ENCODE measurements at places on chromosomes 2 and 18.

GRCh38 chr18:48990481-48991318 is 39.9 kb upstream of the SMAD7 start:
- DNase-seq = peak; percentile 28

- no peak for DNase-seq
Measured at GRCh38 chr2:206958261-206958660, 18.9 kb downstream of the CPO start.

DNA sequence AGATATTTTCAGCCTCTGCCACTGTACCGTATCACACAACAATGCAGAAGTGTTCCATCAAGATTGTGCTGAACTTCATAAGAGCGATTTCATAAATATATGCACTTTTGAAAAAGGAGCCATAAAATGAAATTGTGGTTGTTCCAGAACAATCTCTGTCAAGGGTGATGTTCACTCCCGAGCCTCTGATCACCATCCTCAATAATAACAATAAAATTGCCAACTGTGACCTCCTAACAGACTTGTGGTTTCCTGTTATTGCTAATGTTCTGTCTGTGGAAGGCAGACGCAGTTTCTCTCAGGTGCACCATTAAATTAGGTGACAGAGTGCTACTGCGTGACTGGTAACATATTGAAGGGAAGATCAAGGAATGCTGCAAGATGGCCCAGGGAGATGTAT is 383.7 kb downstream of the SOCS6 start:
- DNase-seq = no peak

DNA sequence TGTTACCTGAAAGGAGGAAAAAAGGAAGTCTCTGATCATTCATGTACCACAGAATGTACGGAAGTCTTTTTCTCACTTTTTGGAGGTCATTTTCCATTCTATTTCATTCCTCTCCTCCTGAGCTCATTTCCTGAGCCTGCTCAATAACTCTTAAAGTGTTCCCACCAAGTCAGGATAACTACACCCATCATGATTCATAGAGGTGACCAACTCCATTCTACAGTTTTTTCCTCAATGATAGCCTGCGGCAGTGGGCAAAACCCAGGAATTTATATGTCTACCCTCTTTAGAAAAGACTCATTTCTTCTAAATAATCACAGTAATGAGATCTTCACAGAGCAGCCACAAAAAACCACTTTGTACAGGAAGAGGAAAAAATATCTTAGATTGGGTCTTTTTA is 372.5 kb downstream of the RBM43 start:
- DNase-seq = no peak

GRCh38 chr2:212549941-212550340 is 11.3 kb upstream of the ERBB4 start:
- no peak for DNase-seq

GRCh38 chr18:41761333-41762018 is 193.6 kb upstream of the PIK3C3 start:
- peak; percentile 39 for DNase-seq

DNA sequence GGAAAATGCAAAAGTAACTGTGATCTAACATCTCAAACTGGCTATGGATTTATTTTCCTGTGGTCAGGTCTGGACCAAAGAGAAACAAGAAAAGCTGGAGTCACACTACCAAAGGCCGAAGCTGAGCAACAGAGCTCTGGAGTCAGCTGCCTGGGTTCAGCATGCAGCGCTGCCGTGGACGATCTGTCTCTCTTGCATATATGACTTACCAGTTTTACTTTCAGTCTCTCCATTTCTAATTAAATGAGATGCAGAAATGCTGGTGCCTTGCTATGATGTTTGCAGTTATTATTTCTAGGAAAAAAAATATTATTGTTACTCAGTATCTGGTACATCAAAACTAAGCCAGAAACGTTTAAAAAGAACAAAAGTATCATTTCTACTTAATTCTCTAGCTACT is 813.2 kb downstream of the RNF144A start:
- DNase-seq = no peak

DNA sequence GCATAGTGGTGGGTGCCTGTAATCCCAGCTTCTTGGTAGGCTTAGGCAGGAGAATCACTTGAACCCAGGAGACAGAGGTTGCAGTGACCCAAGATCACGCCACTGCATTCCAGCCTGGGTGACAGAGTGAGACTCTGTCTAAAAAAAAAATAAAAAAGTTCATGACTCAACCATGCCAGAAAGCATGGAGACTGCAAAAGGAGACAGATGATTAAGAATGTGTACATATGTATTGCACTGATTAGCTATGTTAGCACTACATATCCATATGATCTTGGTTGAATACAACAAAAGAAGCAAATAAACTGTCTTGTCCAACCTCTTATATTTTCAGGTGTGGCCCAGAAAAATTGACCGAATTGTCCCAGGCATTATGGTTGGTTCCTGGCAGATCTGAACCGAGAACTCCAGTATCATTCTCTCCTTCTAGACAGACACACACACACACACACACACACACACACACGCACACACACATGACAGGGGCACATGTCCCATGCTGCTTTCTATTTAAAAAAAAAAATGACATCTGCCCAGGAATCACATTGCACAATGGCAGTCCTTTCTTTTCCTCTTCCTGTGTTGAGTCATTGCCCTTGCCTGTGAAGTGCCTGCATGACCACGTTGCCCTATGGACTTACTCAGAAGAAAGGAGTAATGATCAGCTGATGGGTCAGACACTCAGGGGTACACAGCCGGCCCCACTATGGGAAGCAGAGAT is 65.6 kb downstream of the MYCN start:
- DNase-seq = no peak

- peak; percentile 33 for DNase-seq
Measured at GRCh38 chr2:232876161-232876977, 6.3 kb downstream of the SNORC start.

DNA sequence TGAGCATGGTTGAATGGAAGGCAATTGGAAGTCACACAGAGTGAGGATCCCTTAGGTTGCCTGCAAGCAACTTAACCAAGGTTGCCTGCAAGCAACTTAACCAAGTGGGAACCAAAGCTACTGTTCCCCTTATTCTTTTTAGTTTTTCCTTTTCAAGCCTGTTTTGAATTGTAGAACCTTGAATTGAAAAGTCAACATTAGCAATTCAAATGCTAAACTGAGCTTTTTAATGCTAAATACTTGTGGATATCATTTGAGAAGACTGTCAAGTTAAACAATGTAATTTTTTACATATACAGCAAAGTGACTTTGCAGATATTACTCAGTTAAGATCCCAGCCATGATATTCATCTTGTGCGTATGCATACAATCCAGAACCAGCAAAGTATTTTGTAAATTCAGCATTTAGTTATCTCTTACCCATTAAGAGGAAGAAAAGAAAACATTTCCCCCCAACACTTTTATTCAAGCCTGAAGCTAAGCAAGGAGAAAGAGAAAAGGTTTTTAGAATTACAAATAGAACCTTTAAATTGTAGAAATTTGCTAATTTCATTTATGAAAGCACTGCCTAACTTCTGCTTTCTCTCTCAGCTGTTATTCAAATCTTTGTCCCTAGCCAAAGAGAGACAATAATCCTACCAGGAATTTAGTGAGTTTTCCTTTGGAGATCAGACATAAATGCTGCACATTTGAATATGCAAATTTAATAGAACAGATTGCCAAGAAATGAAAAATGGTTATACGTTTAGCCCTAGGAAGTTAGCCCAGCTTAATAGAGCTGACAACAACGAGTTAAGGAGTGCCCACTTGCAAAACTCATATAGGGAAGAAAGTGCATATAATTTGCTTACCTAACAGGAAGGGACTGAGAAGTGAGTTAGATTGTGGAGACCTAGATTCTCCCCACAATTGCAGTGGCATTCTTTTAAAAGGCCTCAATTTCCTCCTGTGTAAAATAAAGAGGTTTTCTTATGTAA is 643.2 kb upstream of the PIK3C3 start:
- DNase-seq = no peak

GRCh38 chr2:212213191-212213590 is 325.4 kb downstream of the ERBB4 start:
- no peak for DNase-seq

- DNase-seq = no peak
Measured at GRCh38 chr2:197011021-197011417, 84.5 kb upstream of the PGAP1 start.

GRCh38 chr18:43705850-43706249 is 428.6 kb upstream of the SYT4 start:
- DNase-seq = no peak

DNA sequence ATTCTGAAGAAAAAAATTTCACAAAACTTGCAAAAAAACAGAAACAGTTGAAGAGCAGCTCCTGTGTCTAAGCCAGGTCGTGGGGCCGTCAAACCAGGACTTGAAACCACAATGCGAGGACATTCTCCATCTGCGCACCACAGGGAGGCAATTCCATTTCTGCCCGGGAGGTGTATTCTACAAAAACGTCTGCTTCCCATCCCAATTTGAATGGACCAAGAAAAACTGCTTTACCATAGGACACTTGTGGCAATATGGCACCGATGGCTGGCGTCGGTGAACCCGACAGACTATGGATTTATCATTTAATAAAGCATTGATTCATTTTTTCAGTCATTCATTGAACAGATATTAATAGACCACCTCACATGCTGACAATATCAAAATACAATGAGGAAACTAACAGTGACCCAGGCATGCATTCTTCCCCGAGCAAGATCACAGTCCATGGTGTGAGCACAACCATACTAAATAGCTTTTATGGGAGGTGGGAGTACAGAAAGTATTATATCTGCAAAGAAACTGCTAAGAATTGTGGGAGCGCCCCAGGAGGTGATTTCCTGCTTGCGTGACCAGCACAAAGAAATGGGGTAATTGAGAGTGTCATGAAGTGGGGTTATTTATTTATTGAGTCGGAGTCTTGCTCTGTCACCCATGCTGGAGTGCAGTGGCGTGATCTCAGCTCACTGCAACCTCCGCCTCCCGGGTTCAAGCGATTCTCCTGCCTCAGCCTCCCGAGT is 10.5 kb upstream of the ZAP70 start:
- no peak for DNase-seq

GRCh38 chr2:23283653-23284052 is 101.3 kb upstream of the KLHL29 start:
- DNase-seq = peak; percentile 41

DNA sequence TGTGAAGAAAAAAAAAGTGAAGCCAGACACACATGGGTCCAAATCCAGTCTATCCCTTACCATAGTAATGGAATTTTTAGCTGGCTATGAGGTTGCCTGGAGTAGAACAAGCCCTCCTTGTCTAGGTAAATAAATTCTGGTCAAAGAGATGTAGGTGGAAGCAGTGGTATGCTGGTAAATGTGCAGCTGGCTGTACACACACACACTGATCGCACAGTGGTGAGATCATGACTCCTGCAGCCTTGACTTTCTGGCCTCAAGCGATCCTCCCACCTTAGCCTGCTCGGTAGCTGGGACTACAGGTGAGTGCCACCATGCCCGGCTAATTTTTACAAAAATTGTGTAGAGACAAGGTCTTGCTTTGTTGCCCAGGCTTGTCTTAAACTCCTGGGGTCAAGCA is 90.5 kb upstream of the FBXO11 start:
- DNase-seq = no peak

- DNase-seq = peak; percentile 36
Measured at GRCh38 chr18:32893915-32894314, 121.1 kb upstream of the KLHL14 start.

GRCh38 chr18:2392446-2392845 is 178.9 kb downstream of the METTL4 start:
- DNase-seq = no peak

Measured in ACHN (cell line).